ENCODE measurements at places on chromosomes 11 and 22.

DNA sequence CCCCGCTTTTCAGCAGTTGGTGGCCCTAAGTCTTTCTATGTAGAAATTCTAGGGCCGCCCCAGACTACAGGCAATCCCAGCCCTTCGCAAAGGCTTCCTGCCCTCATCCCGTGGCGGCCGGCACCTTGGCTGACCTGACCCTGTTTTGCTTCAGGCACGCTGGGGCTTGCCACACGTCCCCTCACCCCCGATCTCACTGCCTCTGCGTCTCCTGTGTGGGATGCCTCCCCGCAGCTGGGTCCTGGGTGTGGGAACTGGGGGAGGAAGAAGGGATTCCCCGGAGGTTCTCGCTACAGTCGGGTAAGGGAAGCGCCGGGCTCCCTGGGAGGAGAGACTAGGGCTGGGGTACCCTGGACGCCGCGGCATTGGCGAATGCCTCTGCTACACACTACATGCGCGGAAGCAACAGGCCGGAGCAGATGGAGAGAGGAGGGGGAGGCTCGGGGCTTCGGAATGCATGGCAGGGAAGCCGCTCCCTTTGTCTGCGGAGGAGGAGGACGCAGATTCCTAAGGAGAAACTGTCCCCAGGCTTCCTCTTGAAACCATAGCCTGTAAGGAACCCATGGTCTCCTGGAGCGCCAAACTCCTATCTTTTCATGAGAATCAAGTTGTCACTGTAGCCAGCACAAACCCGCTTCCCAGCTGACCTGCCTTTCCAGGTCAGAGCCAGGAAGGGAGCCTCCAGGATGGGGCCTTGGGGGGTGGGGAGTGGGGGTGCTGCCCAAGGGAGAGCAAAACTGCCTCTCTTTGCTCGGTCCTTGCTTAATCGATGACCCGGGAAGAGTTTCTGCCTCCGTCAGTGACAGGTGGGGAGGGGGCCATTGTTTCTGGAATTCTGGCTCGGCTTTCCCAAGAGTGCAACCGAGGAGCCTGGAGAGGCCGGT, 1.4 kb downstream of the DTX4 start:
- DNase-seq, result peak; percentile 61

DNA sequence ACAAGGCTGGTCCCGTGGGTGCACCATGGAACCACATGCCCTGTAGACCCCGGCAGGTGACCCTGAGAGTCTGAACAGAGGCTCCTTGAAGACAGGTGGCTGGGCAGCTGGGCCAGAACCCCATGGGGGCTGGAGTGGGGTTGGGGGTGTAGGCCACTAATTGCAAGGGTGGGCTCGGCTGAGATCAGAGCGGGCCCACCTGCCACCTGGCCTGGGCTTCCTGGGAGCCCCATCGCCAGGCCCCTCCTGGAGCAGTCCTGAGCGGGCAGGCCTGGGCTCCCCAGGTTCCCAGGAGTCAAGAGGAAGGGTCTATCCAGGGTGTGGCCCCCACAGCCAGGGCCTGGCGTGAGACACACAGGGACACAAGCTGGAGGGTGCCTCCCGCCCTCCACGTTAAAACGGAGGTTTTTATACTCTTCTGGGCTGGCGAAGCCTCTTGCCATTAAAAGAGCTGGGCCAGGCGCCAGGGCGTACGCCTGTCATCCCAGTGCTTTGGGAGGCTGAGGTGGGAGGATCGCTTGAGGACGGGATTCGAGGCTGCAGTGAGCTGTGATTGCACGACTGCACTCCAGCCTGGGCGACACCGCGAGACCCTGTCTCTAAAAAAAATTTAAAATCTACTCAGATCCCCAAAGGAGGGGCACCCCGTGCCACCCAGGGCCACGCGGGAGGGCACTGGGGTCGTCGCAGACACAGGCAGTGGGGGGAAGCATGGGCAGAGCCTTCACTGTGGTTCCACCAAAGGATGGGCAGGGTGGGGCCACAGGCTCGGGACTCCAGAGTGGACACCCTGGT, 4.8 kb upstream of the TRABD start:
- DNase-seq, result no peak

DNA sequence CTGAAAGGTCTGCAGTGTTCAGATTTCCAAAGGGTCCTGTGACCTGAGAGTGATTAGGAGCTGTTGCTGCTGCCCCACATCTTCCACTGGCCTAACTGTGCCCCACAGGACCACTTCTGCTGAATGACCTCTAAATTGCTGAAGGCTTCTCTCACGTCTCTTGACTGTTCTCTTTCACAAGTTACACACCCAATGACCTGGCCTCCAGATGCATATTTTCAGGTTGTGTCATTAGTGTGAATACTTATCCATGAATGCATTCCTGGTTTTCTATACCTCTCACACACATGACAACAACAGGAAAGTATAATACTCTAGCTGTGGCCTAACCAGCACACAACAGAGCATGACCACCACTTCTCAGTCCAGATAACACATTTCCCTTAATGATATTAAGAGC, 15.4 kb downstream of the PRR14L start:
- no peak for DNase-seq

DNA sequence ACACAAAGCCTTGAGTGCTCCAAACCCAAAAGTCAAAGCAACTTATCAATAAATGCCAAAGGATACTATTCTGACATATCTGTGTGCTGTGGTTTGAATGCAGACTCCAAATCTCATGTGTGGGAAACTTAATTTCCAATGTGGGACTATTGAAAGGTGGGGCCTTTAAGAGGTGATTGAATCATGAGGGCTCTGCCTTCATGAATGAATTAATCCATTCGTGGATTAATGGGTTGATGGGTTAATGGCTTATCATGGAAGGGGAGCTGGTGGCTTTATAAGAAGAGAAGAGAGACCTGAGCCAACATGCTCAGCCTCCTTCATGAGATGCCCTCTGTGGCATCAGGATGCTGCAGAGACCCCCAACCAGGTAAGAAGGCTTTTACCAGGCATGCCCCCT, 16.8 kb upstream of the ZNF280A start:
- DNase-seq, result no peak

GRCh38 chr22:31618471-31619176, 43.4 kb downstream of the PISD start:
- DNase-seq, result no peak

- no peak for DNase-seq
These were observed 3.4 kb downstream of the WEE1 start for GRCh38 chr11:9576701-9577381.

- no peak for DNase-seq
These were observed 516 bp downstream of the LRFN4 start for GRCh38 chr11:66857234-66857926.

- no peak for DNase-seq
These were observed 23.0 kb upstream of the GDPD4 start for GRCh38 chr11:77324508-77324907.

DNA sequence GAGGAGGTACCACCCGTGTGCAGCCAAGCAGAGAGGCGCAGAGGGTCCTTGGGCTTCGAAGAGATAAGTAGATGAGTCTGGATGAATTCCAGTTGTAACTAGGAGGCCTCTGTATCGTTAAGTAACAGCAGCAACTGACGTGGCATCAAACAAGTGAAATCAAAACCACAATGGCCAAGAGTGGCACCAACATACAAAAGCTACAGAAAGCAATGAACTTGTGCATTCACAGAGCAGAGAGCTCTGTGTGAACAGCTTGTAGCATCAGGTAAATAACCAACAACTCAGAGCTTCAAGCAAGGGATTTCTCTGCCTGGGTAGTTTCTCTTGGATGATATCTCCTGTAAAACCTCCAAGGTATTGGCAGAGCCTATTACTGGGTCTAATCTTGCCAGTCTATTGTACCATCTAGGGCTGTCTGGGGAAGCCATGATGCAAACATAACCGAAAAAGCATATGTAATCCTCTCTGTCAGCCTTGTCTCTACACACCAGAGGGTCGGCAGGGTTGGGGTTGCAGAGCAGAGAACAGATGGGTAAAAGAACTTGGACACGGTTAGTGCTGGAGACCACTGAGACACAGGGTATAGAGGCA, 83.1 kb upstream of the USP47 start:
- DNase-seq, result no peak

GRCh38 chr11:101582236-101582988, 1.4 kb downstream of the TRPC6 start:
- DNase-seq, result no peak

- DNase-seq, result no peak
These were observed 2.5 kb upstream of the TPST2 start for GRCh38 chr22:26592421-26592891.

DNA sequence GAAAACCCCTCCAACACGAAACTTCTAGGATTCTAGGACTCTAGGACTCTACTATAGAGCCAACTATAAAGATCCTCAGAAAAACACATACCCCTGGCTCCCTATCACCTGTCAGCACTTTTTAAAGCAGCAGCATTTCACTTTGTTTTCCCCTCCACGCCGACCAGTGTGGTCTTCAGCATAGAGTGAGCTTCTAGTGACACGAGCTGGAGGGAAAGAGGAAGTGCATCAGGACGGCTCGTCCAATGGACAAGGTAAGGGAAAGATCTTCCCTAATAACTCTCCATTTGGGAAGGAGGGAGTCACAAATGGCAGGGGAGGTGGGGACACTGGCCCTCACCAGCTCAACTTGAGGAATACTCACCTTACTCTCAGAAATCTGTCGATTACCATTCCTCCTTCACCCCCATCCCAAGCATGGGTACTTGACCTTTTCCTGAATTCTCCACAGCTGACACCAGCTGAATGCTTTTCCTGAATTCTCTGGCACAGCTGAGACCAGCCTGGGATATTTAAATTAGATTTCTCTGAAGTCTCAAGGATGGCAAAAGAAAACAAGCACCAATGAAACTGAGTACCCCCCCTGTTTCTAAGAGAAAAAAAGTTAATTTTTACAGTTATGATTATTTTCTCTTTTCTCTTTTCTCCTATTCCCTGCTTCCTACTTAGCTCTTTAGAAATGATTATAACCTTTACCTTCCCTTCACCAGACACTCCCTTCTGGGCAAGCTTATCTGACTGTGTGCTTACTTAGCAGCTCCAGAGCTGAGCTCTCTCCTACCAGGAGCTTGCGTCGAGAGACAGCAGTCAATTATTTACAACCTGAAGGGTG, 33.3 kb upstream of the NNMT start:
- DNase-seq, result no peak

- no peak for DNase-seq
These were observed 26.4 kb downstream of the GRIK4 start for GRCh38 chr11:120537996-120538395.

DNA sequence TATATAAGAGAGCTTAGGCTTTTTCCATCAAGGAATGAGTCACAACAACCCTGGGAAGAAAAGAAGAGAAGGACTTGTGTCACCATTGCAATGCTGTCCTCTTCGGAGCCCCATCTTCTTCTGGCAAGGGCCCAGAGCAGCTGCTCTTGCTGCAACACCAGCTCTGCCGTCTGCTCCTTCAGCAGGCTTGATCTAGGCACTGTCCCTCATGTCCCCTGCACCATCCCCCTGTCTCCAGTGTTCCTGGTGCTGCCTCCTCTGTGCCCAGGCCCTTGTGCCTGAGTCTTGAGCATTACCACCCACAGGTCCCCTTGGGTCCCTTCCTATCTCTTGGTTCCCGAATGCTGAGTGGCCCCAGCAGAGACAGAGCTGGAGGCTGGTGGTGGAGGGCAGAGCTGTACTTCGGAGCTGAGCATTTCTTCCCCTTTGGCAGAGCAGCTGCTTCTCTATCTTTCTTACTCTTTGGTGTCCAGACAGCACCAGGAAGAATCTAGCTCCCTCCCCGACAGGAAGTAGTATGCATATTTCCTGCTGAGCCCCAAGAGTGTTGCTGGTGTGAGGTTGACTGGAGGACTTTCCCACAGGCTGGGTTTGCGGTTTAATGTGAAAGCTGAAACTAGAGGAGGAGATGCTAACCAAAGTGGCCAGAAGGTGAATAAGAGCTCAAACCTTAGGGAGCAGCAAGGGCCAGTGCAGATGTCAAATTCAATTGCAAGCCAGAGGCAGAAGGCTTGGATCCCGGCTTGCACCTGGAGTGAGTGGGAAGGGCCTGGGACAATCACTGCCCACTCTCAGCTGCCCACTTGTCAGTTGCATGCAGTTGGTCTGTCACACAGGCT, 27.8 kb downstream of the WEE1 start:
- DNase-seq, result no peak

- no peak for DNase-seq
These were observed 3.4 kb downstream of the TIGD3 start for GRCh38 chr11:65357856-65358356.

DNA sequence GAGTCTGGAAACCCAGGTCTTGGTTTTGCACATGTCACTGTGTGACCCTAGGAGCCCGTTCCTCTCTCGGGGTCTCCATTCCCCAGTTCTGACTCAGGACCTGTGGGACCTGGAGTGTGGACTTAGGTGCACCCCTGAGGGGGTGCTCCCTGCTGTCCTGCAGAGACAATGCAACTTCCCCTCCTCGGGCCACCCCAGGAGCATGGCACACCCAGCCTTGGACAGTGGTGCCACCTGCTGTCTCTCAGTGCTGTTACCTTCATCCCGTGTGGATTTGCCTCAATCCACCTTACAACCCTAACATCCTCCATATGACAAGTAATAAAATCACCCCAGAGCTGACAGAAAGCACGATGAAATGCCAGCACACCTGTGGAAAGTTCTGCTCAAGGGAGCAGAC, 27.5 kb upstream of the CRYBB3 start:
- DNase-seq, result no peak

GRCh38 chr22:37416389-37416788, 10.9 kb downstream of the ELFN2 start:
- DNase-seq, result no peak

DNA sequence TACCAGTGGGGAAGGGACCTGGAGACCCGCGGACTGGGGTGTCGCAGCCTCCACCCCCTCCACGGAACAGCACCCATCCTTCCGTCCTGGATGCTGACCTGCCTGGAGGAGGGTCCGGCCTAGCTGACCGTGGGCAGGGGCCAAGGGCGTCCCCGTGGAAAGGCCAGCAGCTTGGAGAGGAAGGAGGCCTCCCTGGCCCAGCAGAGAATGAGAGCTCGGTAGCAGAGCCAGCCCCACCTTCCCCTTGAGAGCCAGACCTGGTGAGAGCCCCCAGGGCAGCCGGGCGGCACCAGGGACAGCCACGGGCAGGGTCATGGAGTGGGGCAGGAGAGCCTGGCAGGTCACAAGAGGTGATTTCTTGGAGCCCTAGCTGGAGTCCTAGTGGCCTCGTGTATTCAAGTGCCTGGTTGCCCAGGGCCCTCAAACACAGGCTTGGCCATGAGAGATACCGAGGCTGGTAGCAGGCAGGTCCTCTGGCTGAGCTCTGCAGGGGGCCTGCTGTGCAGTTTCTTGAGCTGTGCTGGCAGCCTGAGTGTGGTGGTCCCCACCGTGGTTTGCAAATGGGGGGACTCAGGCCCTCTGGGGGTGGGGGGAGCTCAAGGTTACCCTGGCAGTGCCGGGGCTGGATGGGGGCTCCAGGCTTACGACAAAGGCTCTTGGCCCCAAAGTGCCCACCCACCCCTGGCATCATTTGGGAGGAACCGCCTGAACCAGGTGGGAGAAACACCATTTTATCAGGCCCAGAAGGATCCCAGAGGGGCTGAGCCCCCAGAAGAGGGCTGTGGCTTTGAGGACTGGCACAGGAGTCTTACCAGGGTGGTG, 7.6 kb downstream of the TSPAN32 start:
- DNase-seq, result no peak

- no peak for DNase-seq
These were observed 11.5 kb upstream of the CRKL start for GRCh38 chr22:20905415-20906386.

- DNase-seq, result no peak
These were observed 64.1 kb downstream of the TBC1D22A start for GRCh38 chr22:46826438-46827135.

- DNase-seq, result no peak
These were observed 84.1 kb downstream of the BBOX1 start for GRCh38 chr11:27124514-27125264.

Data from substantia nigra (tissue), 51 donors.